ENCODE measurements at places on chromosomes 12 and 14.
A peak's percentile ranks its signal among the peaks of the same experiment; 100 is the strongest.

DNA sequence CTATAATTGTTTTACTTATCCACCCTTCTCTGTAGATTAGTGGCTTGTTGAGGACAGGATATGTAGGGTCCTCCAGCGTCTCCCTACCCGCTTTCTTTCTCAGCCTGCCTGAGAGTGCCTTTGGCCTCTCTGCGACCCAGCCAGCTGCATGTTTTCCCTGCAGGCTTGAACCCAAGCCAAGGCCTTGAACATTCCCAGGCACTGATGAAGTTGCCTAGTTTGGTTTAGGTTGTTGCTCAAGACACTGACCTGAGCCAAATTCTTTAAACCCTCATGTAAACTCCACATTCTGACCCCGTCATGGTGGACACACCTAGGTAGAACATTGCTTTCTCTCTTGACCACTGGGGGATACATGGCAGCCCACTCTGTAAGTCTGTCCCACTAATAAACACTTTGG is 33.4 kb upstream of the TXNRD1 start:
- peak; percentile 86 for DNase-seq

DNA sequence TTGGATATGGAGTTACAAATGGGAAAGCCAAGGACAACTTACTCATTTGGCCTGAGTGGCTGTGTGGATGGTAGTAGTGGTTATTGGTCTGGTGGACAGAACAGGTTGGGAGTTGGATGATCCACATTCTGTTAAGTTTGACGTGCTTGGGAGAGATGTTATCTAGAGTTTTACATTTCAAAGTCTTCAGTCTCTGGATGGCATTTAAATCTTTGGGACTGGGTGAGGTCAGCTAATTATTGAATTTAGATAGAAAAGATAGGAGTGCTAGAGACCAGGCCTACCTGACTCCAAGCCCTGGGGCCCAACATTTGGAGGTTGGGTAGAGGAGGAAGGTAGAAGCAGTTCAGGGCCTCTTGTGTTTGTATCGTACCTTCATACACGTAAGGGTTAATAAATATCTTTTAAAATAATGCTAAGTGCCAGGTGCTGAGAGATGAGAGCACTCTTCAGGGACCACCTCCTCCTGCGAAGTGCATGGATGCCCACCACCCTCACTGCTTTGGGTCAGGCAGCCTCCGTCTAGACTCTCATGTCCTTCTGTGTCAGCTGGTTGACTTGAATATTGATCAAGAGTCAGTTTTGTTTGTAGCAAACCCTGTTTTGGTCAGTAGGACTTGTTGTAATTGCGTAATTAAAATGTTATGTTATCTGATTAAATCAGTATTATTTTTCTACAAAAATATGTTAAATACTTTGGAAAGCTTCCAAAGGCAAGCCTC is 460.4 kb upstream of the RGS6 start:
- no peak for DNase-seq

- DNase-seq = peak; percentile 4
Measured at GRCh38 chr14:38553586-38553985, 297.7 kb upstream of the CLEC14A start.

- no peak for DNase-seq
Measured at GRCh38 chr14:22844221-22845102, 8.1 kb downstream of the MMP14 start.

GRCh38 chr14:101727611-101728366 is 33.7 kb upstream of the PPP2R5C start:
- DNase-seq = no peak

- DNase-seq = no peak
Measured at GRCh38 chr12:20426957-20427356, 58.6 kb downstream of the PDE3A start.
